ENCODE measurements at places on chromosomes 7 and 10. TPM values are rescaled to one million over a fixed set of nuclear protein-coding genes. Genes with fewer than 3 reads are reported as not detected.

GRCh38 chr7:50954716-50955115 lies 172.0 kb upstream of the GRB10 start:
- DNase-seq: no peak

- DNase-seq: no peak
Measured at GRCh38 chr7:146772601-146773000, 656.0 kb downstream of the CNTNAP2 start.

DNA sequence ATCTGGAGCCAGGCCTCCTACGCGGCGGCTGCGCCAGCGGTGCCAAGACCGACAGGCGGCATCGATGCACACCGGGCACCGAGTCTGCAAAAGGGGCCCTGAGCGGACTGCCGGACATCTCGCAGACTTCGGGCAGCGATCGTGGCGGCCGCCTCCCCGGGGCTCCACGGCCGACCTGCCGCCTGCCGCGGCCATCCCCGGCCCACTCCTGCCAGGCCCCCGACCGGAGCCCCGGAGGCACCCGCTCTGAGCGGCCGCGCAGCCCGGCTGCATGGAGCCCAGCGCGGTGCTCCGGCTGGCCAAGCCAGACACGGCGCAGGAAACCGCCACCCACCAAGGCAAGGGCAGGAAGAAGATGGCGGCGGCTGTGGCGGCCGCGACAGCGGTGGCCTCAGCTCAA lies 154.2 kb upstream of the KCTD7 start:
- DNase-seq: no peak

- no peak for DNase-seq
Measured at GRCh38 chr10:113985297-113985844, 58.3 kb upstream of the ADRB1 start.

- DNase-seq: no peak
Measured at GRCh38 chr7:146053492-146053891, 63.1 kb upstream of the CNTNAP2 start.

- DNase-seq: no peak
Measured at GRCh38 chr10:121732656-121733445, 134.6 kb upstream of the FGFR2 start.

- DNase-seq: no peak
Measured at GRCh38 chr7:77330169-77330882, 85.8 kb downstream of the GSAP start.

DNA sequence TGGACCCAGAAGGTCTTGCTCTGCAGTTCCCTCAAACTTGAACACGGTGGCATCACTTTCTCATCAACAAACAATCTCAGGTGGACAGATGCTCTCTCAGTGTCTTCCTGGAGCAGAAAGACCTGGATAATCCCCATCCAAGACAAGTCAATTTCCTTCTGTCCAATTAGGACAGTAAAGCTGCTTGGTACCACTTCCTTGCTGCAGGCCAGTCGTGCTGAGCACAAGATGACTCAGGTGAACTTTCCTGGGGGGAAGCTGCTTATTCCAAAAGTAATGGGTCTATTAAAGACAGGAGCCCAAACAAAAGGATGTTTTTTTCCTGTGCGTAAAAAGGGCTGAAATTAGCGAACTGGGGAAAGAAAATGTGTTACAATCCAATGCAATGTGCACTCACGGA lies 107.6 kb upstream of the AFAP1L2 start:
- no peak for DNase-seq

- no peak for DNase-seq
Measured at GRCh38 chr7:80047032-80047431, 87.6 kb upstream of the GNAI1 start.

GRCh38 chr10:28587270-28587969 lies 54.5 kb downstream of the WAC start:
- DNase-seq: no peak

DNA sequence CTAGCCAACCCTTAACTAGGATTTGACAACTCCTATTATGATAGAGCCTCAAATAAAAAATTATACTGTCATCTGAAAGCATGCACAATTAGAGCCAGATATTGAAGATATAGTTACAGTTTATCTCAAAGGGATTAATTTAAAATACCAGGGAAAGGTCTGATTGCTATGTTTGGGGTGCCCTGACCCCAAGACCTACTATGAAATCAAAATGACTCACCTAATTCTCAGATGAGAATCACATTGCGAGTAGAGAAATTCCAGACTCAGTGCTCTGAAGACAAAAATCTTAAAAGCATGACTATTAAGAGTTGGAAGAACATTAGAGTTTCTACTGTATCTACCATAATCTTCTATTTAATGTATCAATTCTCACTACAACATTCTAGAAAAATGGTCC lies 297.1 kb downstream of the AHR start:
- no peak for DNase-seq

DNA sequence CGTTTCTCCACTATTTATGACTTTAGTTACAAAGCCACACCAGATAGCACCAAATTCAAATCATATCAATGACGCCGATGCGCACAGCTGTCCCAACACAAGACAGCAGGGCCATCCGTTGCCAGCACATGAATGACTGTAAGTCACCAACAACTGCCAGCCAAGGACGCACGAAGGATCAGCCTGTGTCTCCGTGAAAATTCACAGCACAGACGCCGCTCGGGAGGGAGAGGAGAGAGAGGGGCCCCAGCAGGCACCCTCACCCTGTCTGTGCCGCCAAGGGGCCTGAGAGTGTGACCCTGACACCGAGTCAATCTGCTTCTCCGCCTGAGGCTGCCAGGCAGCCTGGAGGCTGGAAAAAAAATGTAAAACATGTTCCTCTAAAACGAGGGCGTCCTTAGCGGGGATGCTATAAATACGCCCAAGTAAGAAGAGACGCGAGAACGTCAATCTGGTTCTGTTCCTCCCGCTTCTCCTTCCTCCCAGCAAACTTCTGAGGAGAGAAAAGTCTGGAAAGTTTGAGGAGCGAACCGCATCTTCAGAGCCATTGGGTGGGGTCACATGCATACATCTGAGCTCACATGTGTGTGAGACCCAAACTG lies 111.2 kb downstream of the PTPRN2 start:
- no peak for DNase-seq

GRCh38 chr7:27299861-27300260 lies 57.3 kb downstream of the EVX1 start:
- DNase-seq: no peak

- no peak for DNase-seq
Measured at GRCh38 chr7:134058980-134059379, 68.2 kb upstream of the LRGUK start.

APBB1IP gene
- 1.1 TPM for polyA plus RNA-seq

PNLIPRP2 gene
- polyA plus RNA-seq: 0.39 TPM

PRF1 gene
- polyA plus RNA-seq: 0.72 TPM

FOXP2 gene
- polyA plus RNA-seq: 23.9 TPM

PLA2G12B gene
- 0.46 TPM for polyA plus RNA-seq

EGR2 gene
- polyA plus RNA-seq: 1.8 TPM
